Endothelial cell (in vitro differentiated cells): ENCODE measurements at places on chromosomes 6 and 20. TPM values are rescaled to one million over a fixed set of nuclear protein-coding genes. Genes with fewer than 3 reads are reported as not detected.
A peak's percentile ranks its signal among the peaks of the same experiment; 100 is the strongest.

The RIPPLY2 gene
- not detected for total RNA-seq

DNA sequence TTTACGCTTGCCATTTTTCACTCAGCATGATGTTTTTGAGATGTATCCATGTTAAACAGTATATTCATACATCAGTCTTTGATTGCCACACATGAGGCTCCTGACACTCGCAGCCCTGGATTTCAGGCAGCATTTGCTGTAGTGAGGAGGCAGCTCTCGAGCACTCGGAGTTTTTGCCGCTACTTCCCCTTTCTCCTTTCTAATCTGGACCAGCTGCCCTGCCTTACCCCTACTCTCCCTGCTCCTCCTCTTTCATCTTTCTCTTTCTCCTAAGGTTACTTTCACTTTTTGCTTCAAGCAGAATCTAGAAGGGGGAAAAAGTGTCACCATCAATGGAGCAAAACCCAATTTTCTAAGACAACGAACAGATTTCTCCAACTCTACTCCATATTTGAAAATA, 5.9 kb upstream of the CST3 start:
- no peak overlapping the region for H3K27ac ChIP-seq
- H3K4me3 ChIP-seq = no peak overlapping the region
- H3K27me3 ChIP-seq = no peaks in the 10 kb centered on the region
- H3K4me1 ChIP-seq = peaks cover 6% of the 10 kb centered on the region
- no peak for DNase-seq

The SYCP2L gene
- total RNA-seq = 8.1 TPM

GRCh38 chr6:35297601-35298481, at the start of gene DEF6:
TSS of gene DEF6 (plus strand) at chr6:35297818. CDS start at chr6:35297857, 39 bp downstream.
- peaks cover 7% of the 10 kb centered on the region for H3K27me3 ChIP-seq
- peak; percentile 84 for DNase-seq
- H3K4me1 ChIP-seq = peaks cover 32% of the 10 kb centered on the region
- H3K36me3 ChIP-seq = peaks cover 8% of the 10 kb centered on the region
- H3K4me3 ChIP-seq = no peak within 1 kb of the TSS

The EPB41L1 gene
- total RNA-seq = 19.3 TPM

The SAMD5 gene
- total RNA-seq = 4.7 TPM

DNA sequence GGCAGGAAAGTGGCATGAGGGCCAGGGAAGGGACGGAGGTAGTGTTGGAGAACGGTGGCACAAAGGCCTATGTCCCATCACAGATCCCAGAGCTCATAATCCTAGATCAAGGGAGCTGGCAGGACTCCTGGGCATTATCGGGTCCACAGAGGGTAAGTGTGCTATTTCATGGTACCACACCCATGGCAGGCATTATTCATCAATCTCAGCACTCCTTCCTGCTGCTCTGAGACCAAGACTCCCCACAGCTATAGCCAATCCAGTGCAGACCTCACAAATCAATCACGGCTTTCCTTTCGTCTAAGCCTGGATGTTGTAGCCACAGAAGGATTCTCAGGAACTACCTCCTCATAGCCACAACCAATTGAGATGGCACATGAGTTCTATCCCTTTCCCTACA, 187.9 kb downstream of the PREX1 start:
- peak overlapping the region; percentile 71 for H3K4me3 ChIP-seq
- no peak for DNase-seq
- peaks cover 59% of the 10 kb centered on the region for H3K36me3 ChIP-seq
- peaks cover 21% of the 10 kb centered on the region for H3K27me3 ChIP-seq
- H3K27ac ChIP-seq = peak overlapping the region; percentile 58
- peaks cover 8% of the 10 kb centered on the region for H3K4me1 ChIP-seq

The MAP3K7 gene
- total RNA-seq = 40.5 TPM

- no peaks in the 10 kb centered on the region for H3K36me3 ChIP-seq
- H3K4me1 ChIP-seq = peaks cover 8% of the 10 kb centered on the region
- H3K4me3 ChIP-seq = no peak overlapping the region
- DNase-seq = no peak
- H3K27ac ChIP-seq = no peak overlapping the region
- peaks cover 7% of the 10 kb centered on the region for H3K27me3 ChIP-seq
Observed at GRCh38 chr6:5894357-5894756, 112.4 kb downstream of the NRN1 start.

DNA sequence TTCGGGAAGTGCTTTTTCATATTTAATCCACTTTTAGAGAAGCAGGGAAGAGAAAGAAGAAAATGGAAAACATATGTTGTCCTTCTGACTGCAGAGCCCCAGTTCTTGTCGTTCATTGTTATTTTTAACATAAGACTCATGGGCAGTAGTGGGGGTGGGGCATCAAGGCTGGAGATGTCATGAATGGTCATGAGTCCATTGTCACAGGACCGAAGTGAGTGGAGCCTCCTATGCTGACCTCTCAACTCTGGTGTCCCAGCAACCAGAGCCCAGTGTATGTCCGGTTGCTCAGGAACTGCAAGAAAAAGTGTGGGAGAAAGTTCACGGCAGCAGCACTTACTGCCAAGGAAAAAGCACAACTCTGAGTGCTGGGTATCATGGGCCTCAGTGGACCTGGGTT, 108.6 kb downstream of the BANF2 start:
- no peaks in the 10 kb centered on the region for H3K4me1 ChIP-seq
- H3K4me3 ChIP-seq = no peak overlapping the region
- H3K27ac ChIP-seq = no peak overlapping the region
- H3K36me3 ChIP-seq = no peaks in the 10 kb centered on the region
- peaks cover 2% of the 10 kb centered on the region for H3K27me3 ChIP-seq
- DNase-seq = no peak

DNA sequence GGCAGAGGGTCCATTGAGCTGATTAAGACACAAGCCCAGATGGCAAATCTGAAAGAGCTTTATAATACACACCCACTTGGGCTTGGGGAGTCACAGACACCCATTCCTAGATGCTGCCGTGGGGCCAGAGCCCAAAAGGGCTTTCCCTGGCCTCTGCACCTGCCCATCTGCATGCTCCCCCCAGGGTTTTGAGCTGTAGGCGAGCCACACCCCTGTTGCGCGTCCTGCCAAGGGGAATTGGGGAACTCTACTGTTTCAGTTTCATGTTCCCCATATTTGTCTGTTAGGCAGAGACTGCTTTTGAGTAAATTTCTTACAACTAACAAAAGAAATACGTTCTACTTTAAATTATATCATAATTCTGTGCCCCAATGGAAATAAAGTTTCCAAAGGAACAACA, 52.9 kb upstream of the FNDC1 start:
- no peaks in the 10 kb centered on the region for H3K36me3 ChIP-seq
- DNase-seq = no peak

- no peak for DNase-seq
- H3K4me1 ChIP-seq = peaks cover 3% of the 10 kb centered on the region
- peaks cover 1% of the 10 kb centered on the region for H3K27me3 ChIP-seq
- H3K36me3 ChIP-seq = no peaks in the 10 kb centered on the region
- H3K27ac ChIP-seq = no peak overlapping the region
- no peak overlapping the region for H3K4me3 ChIP-seq
Observed at GRCh38 chr6:147005499-147005898, 198.7 kb upstream of the STXBP5 start.

DNA sequence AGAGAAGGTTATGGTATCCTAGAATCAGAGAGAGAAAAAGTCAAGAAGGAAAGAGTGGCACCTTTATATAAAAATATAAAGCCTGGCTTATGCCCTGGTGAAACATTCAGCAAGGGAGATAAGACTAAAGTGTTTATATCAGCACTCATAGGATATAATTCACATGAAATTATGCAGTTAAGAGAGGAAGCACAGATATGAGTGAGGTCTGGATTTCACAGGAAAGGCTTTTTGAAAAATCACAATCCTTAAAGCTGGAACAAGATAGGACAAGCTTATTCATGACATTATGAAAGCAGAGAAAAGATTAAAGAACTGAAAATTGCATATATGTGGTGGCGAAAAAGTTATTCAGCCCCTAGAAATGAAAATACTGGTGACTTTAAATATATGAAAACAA, 181.2 kb upstream of the FLRT3 start:
- H3K36me3 ChIP-seq = no peaks in the 10 kb centered on the region
- H3K4me1 ChIP-seq = peaks cover 7% of the 10 kb centered on the region
- no peaks in the 10 kb centered on the region for H3K27me3 ChIP-seq
- H3K4me3 ChIP-seq = no peak overlapping the region
- H3K27ac ChIP-seq = no peak overlapping the region

- no peaks in the 10 kb centered on the region for H3K4me1 ChIP-seq
- peaks cover 3% of the 10 kb centered on the region for H3K27me3 ChIP-seq
- no peak for DNase-seq
- no peak overlapping the region for H3K27ac ChIP-seq
- H3K36me3 ChIP-seq = no peaks in the 10 kb centered on the region
- H3K4me3 ChIP-seq = no peak overlapping the region
Observed at GRCh38 chr6:124669713-124670480, 292.3 kb upstream of the RNF217 start.

DNA sequence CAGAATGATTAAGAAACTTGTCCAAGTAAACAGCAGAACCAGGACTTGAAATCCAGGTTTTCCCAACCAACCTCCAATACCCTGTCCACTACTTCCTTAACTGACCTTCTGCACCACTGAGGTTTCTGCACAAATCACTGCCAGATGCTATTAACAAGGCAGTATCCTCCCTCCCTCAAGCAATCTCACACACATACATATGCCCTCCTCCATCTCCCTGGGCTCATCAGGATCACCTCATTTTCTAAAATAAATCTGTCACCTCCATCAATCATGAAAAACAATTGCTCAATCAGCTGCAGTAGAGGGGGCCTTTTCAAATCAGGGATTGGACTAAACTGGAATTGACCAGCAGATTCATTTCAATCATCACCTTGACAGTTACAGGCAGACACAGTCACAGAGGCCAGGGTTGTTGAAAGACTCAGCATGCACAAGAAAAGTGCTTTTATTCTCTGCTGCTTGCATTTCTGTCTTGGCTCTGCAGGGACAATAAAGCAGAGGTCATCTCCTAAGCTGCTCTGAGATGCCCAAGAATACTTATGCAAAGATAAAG, 539.4 kb downstream of the PTPRT start:
- no peak overlapping the region for H3K27ac ChIP-seq

The OR2J3 gene
- total RNA-seq = not detected

- H3K27ac ChIP-seq = no peak overlapping the region
- H3K36me3 ChIP-seq = peaks cover 16% of the 10 kb centered on the region
- no peaks in the 10 kb centered on the region for H3K27me3 ChIP-seq
- H3K4me3 ChIP-seq = no peak overlapping the region
- peaks cover 2% of the 10 kb centered on the region for H3K4me1 ChIP-seq
Observed at GRCh38 chr6:82176616-82177015, 70.9 kb downstream of the IBTK start.

- DNase-seq = no peak
- no peaks in the 10 kb centered on the region for H3K27me3 ChIP-seq
- no peak overlapping the region for H3K4me3 ChIP-seq
- no peaks in the 10 kb centered on the region for H3K36me3 ChIP-seq
Observed at GRCh38 chr20:57243480-57244220, 22.8 kb downstream of the BMP7 start.

The BTNL2 gene
- total RNA-seq = not detected

DNA sequence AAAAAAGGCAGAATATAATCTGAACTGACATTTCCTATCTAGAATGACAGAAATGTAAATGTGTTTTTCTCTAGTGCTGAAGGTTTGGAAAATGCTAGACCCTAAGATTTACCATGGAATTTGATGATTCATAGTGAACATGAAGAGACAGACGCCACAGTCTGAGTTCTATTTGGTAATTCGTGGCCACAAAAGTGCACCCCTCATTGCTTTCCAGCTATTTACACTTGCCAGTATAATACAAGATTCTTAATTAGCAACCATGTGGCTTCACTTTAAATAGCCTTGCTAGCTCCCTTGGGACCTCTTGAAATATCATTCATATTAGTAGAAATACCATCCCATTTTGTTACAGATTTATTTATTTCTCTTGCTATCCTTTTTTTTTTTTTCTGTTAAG, 636.8 kb downstream of the PRKN start:
- no peak for DNase-seq
- no peaks in the 10 kb centered on the region for H3K36me3 ChIP-seq
- peaks cover 9% of the 10 kb centered on the region for H3K4me1 ChIP-seq
- peaks cover 3% of the 10 kb centered on the region for H3K27me3 ChIP-seq
- H3K4me3 ChIP-seq = no peak overlapping the region

DNA sequence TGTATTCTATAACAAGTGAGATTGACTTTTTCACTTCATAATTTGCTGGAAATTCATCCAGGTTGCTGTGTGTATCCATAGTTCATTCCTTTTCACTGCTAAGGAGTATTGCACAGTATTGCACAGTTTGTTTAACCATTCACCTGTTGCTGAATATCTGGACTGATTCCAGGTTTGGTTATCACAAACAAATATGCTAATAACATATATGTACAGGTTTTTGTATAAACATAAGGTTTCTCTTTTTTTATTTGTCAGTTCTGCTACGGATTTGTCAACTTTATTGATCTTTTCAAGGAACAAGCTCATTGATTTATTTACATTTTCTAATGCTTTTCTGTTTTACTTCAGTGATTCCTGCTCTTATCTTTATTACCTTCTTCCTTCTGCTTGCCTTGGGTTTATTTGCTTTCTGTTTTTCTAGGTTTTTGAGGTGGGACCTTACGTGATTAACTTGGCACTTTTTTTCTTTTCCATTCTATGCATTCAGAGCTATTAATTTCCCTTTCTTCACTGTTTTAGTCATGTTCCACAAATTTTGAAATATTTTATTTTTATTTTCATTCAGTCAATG, 117.0 kb upstream of the OGFRL1 start:
- no peaks in the 10 kb centered on the region for H3K27me3 ChIP-seq
- no peak overlapping the region for H3K27ac ChIP-seq
- H3K36me3 ChIP-seq = no peaks in the 10 kb centered on the region
- no peak for DNase-seq
- H3K4me3 ChIP-seq = no peak overlapping the region

GRCh38 chr6:169283924-169284323, 30.3 kb upstream of the THBS2 start:
- DNase-seq = no peak
- no peak overlapping the region for H3K4me3 ChIP-seq
- H3K36me3 ChIP-seq = no peaks in the 10 kb centered on the region
- H3K27ac ChIP-seq = no peak overlapping the region
- no peaks in the 10 kb centered on the region for H3K4me1 ChIP-seq

GRCh38 chr20:4370851-4371250, 350.9 kb upstream of the PRND start:
- no peak overlapping the region for H3K27ac ChIP-seq
- H3K4me3 ChIP-seq = no peak overlapping the region
- no peak for DNase-seq
- no peaks in the 10 kb centered on the region for H3K4me1 ChIP-seq
- no peaks in the 10 kb centered on the region for H3K36me3 ChIP-seq
- no peaks in the 10 kb centered on the region for H3K27me3 ChIP-seq

The KCNB1 gene
- total RNA-seq = 0.36 TPM

- H3K27ac ChIP-seq = no peak overlapping the region
- H3K4me3 ChIP-seq = no peak overlapping the region
- H3K36me3 ChIP-seq = no peaks in the 10 kb centered on the region
- H3K27me3 ChIP-seq = no peaks in the 10 kb centered on the region
Observed at GRCh38 chr6:117344444-117345291, 79.3 kb downstream of the VGLL2 start.

GRCh38 chr20:49859807-49860206, 47.2 kb downstream of the SLC9A8 start:
- H3K27me3 ChIP-seq = peaks cover 1% of the 10 kb centered on the region
- H3K36me3 ChIP-seq = peaks cover 14% of the 10 kb centered on the region
- DNase-seq = no peak
- H3K4me1 ChIP-seq = peaks cover 3% of the 10 kb centered on the region
